ENCODE measurements at places on chromosomes 12 and 14.
A peak's percentile ranks its signal among the peaks of the same experiment; 100 is the strongest.

DNA sequence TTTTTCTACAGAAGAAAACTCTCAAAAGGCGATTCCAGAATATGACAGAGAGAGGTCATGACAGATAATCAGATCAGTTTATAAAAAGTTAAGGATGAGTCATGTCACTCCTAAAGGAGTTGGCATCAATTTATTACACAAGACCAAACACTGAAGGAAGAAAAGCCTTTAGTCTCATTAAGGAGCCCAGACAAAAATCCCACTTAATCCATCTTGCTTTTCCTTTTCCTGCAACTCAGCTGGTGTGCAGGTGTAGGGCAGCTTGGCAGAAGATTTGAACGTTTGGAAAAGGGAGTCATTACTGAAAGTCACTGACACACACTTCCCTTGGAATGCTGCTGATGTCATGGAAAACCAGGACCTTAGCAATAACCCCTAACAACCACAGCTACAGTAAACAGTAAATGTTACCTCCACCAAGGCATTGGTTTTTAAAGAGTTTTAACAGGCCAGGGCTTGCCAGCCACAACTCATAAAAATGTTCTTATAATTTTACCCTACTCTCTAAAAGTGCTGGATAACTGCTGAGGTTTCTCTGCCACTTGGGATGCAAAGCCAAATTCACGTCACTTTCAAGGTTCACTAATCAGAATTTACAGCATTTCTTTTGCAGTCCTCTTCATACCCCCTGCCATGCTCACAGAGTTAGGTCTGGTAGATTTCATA is 320.6 kb downstream of the RAD51B start:
- DNase-seq, result no peak

GRCh38 chr12:52542157-52542556 is 10.8 kb downstream of the KRT71 start:
- DNase-seq, result no peak

DNA sequence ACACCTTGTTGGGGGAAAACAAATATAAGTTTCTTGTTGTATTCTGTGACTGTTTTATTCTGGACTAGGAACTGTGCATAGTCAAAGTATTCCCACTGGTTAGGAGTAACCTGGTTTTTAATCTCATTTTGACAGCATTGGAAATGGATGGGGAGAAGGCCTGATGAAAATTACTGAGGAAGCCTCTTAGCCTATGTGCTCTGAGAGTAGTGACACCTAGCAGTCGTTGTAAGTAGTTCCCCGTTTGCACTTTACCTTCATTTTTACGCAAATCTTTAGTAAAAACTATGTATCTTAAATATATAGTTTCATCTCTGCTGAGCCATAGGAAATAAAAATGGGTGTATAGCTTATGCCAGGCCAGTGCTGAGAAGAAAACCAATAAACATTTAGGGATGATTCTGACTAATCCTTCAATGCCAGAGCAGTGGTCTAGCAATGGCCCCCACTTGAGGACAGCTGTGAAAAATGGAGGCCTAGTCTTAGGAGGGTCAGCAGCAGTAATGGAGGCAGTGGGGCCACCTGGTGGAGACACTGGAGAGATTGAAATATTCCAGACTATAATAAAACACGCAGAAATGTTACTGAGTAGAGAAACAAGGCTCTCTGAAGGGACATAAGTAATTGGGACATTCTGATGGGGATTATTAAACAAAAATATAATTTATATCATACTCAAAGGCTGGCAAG is 133.2 kb upstream of the NOVA1 start:
- DNase-seq, result peak; percentile 24

- no peak for DNase-seq
Observed at GRCh38 chr12:123715195-123715594, 3.0 kb downstream of the ATP6V0A2 start.

DNA sequence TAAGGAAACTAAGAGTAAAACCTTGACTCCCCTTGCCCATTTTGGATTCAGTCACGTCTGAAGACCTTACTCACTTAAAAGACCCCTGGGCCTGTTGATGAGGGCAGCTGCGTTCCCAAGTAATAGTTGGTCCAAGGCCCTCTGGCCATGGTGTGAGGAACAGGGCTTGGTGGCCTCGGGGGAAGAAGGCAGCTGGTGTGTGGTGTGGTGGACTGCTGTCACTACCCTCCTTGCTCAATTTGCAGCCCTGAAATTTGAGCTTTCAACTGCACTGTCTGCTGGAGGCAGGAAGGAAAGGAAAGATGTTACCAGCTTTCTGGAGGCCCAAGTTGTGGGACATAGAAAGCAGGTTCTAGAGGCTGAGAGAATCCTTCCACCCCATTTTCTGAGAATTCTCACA is 128.2 kb downstream of the SLC38A6 start:
- peak; percentile 23 for DNase-seq

- no peak for DNase-seq
Observed at GRCh38 chr12:89364058-89364457, 11.8 kb upstream of the DUSP6 start.

- DNase-seq, result no peak
Observed at GRCh38 chr14:105993814-105994213, 467.4 kb downstream of the TMEM121 start.

DNA sequence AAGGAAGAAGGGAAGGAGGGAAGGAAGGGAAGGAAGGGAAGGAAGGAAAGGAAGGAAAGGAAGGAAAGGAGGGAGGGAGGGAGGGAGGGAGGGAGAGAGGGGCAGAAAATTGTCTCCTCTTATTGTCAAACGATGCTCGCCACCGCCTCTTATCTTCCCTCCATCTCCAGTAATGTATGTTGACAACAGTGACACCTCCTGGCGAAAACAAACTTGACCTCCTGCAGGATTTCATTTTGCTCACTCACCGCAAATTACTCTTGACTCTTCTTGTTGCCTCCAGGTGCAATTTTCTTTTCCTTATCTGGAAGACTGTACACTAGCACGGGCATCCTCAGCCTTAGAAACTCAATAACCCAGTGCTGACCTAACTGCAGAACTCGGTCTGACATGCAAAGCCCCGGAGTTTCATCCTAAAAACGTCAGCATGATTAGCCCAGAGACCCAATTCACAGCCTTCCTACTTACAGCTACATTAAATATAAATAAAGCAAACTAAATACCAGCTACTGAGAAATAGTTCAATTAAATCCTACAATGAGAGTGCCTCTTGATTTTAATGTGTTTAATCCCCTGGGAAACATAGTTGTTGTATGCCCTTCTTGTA is 512.4 kb upstream of the TMPO start:
- DNase-seq, result peak; percentile 72

DNA sequence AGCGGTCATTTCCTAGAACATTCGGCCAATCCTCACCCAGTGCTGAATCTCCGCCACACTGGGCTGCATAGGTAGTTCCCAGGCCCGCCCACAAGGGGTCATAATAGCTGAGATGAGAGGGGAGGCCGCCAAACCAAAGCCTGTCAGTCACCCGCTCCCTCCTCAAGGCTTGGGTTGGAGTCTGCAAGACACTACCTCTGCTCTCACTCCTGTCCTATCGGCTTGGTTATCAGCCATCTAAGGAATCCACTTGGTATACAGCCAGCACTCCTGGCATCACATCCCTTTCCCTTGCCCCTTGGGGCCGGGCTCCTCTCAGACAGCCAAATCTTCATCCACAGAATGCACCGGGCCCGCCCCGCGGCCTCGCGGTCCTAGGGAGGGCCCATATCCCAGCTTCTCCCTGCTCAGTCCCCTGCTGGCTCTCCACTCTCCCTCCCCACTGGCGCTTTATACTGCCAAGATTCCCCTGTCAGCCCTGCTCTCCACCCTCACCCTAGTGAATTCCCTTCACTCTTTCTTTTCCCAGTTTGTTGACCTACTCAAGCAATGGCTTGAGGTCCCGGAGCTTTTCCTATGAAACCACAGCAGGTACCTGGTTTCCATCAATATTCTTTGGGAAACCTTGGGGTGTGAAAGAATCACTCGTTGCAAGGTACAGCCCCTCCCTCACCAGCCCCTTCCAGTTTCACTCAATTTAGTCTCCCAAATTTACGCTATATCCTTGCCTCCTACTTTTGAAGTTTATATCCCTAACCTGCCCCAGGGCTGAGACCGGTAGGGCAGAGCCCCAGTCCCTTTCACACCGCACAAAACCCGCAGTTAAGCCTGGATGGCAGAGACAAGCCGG is 1.4 kb downstream of the IFFO1 start:
- peak; percentile 90 for DNase-seq

GRCh38 chr14:49853572-49854375 is 1.2 kb upstream of the NEMF start:
- peak; percentile 82 for DNase-seq

DNA sequence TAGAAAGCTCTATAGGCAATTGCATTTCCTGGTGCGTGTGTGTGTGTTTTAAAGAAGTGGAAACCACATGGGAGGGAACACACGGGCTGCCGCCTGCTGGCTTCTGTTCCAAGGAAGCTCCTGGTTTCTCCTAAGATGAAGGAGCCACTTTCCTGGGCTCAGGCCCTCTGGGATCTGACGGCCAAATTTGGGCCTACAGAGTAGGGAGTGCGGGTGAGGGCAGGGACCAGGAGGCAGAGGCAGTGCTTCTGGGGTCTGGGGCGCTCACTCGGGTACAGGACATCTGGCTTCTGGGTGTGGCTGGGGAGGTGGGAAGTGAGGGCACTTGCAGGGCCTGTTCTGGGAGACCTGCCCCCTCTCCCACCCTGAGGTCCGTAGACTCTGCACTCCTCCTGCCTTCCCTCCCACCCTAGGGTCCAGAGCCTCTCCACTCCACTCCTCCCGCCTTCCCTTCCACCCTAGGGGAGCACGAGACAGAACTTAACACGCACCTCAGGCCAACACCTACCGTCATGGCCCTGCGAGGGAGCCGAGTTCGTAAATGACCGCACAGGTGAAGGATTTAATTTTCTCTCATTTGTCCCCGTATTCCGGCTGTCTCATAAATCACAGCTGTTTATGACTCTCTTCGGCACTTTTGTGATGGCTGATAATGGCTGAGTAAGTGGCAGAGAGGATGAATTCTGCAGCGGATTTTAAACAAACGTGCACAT is 127.7 kb downstream of the KIF26A start:
- DNase-seq, result no peak
